Activated T-cell treated with anti-CD3 and anti-CD28 coated beads, Interleukin-2, amount 50 U/mL, for 24 hours (primary cell): ENCODE measurements at places on chromosomes 12 and 14.

- DNase-seq = no peak
These were observed 1317.0 kb downstream of the TMEM121 start for GRCh38 chr14:106843386-106843785.

- no peak for DNase-seq
These were observed 15.0 kb downstream of the GXYLT1 start for GRCh38 chr12:42129595-42130204.

GRCh38 chr12:85277191-85277590 is 2.8 kb upstream of the ALX1 start:
- no peak for DNase-seq

- no peak for DNase-seq
These were observed 78.9 kb downstream of the MAP3K9 start for GRCh38 chr14:70730393-70730792.

DNA sequence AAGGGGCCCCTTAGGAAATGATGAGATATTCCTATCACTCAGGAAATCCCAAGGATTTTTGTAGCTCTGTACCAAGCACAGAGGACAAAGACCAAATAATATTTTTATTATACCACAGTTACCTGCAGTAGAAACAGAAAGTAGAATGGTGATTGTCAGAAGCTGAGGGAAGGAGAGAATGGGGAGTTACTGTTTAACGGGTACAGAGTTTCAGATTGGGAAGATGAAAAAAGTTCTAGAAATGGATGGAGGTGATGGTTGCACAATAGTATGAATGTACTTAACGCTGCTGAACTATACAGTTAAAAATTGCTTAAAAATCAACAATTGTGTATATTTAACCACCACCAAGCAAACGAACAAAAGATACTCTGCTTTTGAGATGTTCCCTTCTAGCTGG is 24.1 kb downstream of the FLVCR2 start:
- DNase-seq = no peak

DNA sequence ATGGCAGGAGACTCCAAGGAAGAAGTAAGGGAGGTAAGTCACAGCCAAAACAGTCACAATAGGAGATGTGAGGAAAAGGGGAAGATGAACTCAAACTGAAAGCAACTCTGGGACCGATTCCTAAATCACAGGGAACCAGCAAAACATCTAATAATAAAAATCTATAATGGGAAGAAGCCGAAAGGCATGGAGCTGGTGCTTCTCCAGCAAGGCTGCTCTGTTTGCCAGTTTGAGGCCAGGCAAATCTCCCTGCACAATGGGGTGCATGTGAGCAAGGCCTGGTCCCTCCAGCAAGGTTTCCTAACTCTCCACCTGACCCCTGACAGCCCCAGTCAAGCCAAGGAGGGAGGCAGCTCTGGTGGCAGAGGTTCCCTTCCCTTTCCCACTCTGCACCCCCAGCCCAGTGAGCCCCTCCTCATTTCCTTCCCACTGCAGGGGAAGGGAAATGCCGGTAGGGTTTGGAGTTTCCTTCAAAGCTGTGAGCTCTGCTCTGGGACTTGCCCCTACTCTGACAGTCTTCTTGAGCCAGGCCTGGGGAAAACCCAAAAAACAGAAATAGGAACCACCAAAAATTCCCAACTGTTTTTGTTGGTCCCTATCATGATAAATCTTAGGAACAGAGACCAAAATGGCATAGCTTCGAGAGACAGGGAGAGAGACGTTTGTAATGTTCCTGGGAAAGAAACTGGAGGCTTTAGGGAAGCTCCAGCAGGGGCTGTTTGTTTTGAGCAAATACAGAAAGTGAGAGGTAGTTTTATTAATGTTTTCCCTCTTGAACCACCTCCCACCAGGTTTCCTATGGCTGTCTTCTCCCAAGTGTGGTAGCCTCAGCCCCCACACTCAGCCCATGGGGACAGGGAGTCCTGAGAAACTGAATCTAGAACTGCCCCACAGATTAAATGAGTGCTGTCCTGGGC is 34.6 kb downstream of the FMNL3 start:
- no peak for DNase-seq

DNA sequence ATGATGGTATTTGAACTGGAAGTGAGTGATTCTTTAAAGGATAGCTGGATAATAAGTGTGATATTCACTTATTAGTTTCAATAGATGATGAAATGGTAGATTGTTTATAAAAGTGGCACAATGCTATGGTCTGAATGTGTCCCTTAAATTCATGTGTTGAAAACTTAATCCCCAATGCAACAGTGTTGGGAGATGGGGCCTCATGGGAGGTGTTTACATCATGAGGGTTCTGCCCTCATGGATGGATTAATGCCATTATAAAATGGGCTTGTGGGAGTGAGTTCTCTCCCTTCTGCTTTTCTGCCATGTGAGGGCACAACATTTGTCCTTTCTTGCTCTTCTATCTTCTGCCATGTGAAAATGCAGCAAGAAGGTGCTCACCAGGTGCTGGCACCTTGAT is 134.0 kb downstream of the SLC38A1 start:
- no peak for DNase-seq

DNA sequence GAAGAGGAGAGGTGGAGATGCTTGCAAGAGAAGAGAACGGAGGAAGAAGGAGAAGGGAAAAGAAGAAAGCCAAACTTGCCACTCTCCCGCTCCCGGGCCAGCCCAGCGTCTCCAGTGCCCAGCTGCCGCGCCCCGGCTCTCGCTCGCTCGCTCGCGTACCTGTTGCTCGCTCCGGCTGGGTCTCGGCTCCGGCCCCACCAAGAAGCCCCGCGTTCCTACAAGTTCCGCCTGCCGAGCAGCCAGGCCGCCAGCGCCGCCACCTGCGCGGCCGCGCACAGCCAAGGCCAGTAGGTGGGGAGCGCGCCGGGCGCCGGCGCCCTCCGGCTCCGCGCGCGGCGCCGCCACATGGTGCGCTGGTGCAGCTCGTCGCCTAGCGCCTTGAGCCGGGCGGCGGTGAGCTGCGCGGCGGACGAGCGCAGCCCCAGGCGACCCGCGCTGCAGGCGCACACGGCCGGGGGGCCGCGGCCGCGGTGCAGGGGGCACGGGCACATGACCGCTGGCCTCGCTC is 370 bp downstream of the HRK start:
- peak; percentile 63 for DNase-seq

GRCh38 chr14:71665781-71666180 is 266.4 kb upstream of the RGS6 start:
- no peak for DNase-seq

DNA sequence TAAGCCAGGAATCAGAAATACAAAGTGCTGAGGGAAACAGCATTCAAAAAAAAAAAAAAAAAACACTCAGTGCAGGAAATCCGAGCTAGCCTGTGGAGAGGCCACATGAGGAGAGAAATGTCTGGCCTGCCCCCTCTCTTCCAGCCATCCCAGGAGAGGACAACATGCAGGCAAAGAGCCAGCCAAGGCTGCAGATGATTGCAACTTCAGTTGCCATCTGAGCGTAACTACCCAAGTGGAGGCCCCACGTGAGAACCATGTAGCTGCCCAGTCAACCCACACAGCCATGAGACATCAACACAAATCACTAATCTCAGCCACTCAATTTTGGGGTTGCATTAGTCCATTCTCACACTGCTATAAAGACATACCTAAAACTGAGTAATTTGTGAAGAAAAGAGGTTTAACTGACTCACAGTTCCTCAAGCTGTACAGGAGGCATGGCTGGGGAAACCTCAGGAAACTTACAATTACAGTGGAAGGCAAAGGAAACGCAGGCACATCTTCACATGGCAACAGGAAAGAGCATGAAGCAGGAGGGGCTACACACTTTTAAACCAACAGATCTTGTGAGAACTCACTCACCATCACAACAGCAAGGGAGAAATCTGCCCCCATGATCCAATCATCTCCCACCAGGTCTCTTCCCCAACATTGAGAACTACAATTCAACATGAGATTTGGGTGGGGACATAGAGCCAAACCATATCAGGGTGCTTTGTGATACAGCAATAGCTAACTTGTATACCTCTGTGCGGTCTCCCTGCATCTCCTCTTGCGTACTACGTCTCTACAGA is 161.1 kb downstream of the PIWIL1 start:
- DNase-seq = no peak

GRCh38 chr12:122413516-122414404 is 8.7 kb downstream of the CLIP1 start:
- DNase-seq = no peak

GRCh38 chr12:68109444-68110217 is 49.9 kb downstream of the IFNG start:
- DNase-seq = no peak

DNA sequence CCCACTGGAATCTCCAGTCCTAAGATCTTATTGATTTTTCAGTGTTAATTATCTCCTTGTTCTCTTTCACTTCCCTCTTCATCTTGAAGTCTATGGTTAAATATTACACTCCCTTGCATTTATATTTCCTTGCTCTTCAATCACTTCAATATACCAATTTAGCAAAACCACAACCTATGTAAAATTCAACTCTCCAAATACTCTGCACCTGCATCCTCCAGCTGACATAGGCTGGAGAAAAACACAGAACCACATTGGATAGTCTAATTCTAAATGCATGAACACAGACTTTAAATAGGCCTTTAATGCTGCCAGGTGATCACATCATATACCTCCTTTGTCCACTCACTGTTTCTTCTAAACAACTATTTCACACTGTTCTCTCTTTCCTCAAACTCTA is 253.8 kb upstream of the GARIN6 start:
- DNase-seq = no peak

- no peak for DNase-seq
These were observed 151.5 kb upstream of the PRICKLE1 start for GRCh38 chr12:42741091-42741490.

- no peak for DNase-seq
These were observed 6.9 kb downstream of the NPC2 start for GRCh38 chr14:74486164-74486563.

DNA sequence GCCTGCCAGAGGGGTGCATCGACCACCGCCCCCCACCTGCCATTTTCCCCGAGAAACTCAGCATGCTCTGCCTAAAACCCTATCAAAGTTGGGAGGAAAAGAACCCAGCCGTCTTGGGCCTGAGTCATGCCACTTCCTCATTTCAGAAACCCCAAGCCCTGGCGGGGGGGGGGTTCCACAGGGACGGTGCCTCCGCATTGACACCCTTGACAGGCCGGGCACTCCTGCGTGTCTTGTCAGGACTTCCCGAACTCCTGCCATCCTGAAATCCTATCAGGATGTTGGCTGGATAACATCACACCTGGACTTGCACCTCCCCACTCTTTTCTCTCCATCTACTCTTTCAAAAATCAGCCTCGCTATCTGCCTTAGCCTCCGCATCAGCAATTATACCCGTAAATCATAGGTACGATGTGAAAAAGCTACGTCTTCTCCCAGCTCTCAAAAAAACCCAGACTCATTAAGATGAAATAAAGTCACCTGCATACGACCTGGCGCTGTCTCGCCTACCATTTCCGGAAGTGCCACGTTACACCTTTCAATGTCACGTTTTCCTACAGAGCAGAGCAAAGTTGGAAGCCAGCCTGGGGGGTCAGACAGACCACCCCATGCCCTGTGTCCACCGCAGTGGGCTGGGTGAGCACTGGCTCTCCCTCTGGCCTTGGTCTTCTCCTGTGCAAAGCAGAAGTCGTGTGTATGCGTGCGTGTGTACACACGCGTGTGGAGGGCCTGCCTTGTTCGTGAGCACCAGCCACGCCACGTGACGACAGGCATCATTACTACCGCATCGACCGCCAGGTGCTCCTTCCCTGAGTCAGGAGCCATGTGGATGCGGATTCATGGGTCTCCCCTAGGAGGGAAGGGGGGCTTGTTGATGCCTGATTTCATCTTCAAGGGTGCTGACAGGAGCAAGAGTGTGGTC is 96.7 kb downstream of the RFLNA start:
- DNase-seq = peak; percentile 70

GRCh38 chr14:86707071-86707470 is 1177.1 kb downstream of the FLRT2 start:
- DNase-seq = no peak

DNA sequence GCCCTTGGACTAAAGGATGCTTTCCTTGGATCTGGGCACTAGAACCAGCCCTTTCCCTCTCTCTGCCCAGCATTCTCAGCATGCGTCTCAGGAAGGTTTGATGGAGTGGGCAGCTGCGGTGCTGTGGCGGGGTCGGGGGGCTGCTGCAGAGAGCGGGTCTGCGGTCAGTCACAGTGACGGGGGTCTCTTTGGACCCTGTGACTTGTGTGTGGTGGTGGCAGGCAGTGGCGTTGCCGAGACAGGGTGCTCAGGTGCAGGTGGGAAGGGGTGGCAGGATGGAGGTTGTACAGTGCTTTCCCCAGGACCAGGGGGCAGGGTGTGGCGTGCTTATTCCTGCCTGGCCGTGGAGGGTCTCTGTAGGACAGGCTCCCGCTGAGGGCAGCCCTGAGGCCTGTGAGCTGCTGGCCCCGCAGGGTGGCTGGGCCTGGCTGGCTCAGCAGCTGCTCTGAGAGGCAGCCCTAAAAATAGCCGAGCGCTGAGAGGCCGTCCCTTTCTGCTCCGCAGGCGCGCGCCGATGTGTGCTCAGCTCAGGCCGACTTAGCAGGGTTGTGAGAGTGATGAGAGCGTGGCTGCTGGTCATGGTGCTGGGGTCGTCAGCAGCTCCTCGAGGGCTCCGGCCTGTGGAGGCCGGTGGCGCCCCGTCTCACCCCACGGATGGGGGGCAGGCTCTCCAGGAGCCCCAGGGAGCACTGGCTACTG is 9.7 kb downstream of the PACS2 start:
- DNase-seq = no peak

DNA sequence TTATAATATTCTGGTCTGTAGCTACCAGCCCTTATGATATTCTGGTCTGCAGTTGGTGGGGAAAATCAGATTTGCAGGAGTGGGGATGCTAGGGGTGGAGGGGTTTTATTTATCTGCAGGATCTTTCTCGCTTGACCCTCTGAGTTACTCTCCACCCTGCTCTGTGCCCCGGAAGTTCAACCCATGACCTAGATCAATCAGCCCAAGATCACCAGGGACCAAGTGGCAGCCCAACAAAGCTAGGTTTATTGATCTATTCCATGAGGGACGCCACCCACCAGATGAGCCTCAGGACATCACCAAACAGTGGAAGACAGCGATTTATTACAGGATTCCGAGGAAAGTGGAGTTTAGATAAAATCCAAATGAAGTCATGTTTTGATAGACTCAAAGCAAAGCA is 25.8 kb upstream of the C12orf76 start:
- no peak for DNase-seq

GRCh38 chr14:71336489-71337192 is 429.4 kb downstream of the PCNX1 start:
- no peak for DNase-seq

DNA sequence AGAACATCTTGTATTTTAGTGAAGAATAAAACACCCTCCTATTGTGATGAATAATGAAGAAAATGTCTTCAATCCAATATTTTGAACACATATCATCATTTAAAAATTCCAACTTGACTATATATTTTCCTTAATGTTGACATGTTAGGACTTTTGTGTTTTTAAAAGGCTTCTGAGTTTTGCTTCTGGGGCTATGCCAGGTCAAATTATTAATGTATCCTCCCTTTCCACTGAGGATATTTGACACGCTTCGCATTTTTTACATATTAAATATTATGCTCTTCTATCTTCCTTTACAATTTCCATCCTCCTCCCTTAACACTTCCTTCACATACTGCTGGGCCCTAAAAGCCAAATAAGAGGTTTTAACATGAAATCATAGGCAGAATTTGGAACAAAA is 20.6 kb downstream of the RERG start:
- DNase-seq = no peak
